ENCODE measurements at places on chromosomes 4 and X.

DNA sequence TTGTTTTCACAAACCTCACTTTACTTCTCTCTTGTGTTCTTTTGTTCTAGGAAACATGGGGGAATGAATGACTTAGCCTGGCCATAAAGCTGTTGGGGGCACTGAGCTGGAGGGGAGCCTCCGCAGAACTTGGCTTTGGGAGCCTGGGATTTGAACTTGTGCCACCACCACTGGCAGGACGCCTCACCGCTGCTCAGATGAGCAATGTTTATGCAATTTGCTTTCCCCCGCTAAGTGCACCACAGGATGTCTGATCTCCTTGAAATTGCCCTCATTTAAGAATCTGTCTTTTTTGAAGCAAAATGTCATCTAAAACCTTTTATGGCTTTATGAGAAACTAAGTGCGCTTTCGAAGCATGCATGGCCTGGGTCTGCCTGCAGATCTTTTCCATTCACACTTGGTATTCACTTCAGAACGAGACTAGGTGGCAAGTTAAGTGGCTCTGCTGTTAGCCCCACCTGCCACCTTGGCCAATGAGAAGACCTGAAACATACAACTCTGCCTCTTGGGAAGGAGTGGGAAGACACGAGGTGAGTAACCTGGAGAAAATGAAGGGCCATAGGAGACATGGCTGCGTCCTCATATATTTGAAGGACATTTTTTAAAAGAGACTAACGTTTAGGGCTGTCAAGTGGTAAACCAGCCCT, 119.3 kb downstream of the LDB2 start:
- no peak for ATAC-seq

DNA sequence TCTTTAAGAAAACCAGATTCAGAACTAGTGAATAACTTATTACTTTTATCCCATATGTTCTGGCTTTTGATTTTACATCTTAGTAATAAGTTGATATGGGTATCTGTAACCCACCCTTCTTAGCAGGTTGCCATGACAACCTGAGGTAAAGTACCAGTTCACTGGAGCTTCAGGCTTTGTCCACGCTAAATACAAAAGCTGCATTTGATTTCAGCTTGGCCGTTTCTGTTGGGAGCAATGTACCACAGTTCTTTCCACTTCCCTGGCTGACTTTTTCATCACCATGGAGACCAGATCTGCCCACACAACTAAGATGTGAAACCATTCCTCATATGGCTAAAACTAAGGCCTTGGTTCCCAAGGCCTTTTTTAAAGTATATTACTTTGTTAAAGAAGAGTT, 26.1 kb downstream of the KLHL34 start:
- ATAC-seq = no peak

GRCh38 chrX:127568691-127569090, 483.5 kb downstream of the ACTRT1 start:
- ATAC-seq = no peak

GRCh38 chr4:59608466-59608865, 1591.7 kb upstream of the ADGRL3 start:
- no peak for ATAC-seq

DNA sequence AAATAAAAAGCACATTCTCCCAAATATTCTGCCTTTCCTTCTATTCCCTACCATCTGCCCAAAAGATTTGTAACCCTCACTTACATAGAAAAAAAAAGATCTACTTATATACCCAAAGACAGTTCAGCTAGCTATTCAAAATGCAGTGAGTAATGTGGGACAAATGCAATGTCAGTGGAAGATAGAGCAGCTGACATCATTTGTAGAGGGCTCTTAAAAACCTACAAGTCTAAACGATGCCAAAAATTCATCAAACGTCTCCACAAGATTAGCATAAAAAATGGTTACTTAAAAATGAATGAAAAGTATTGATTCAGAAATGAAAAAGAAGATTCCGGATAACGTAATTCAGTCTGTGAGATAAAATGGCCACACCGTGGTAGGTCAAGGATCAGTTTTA, 96.5 kb downstream of the ASB9 start:
- ATAC-seq = no peak

Data from SK-N-SH treated with all-trans-retinoic acid at 6 μM for 48 hours (cell line).